ENCODE measurements at places on chromosomes 2 and 18.

- DNase-seq: no peak
Observed at GRCh38 chr2:229931241-229931640, 8.9 kb downstream of the FBXO36 start.

DNA sequence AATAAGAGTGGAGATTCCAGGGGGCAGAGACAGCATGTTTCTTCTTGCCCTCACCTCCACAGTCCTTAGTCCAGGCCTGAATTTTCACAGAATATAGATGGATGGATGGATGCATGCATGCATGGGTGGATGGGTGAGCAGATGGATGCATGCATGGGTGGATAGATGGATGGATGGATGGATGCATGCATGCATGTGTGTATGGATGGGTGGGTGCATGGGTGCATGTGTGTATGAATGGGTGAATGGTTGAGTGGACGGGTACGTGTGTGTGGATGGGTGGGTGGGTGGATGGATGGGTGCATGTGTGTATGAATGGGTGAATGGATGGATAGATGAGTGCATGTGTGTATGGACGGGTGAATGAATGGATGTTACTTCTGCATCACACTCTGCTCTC, 153.3 kb downstream of the CELF4 start:
- DNase-seq: no peak

GRCh38 chr18:25464227-25464626, 112.3 kb upstream of the ZNF521 start:
- DNase-seq: no peak

GRCh38 chr2:231991664-231992063, 30.2 kb downstream of the DIS3L2 start:
- DNase-seq: no peak

DNA sequence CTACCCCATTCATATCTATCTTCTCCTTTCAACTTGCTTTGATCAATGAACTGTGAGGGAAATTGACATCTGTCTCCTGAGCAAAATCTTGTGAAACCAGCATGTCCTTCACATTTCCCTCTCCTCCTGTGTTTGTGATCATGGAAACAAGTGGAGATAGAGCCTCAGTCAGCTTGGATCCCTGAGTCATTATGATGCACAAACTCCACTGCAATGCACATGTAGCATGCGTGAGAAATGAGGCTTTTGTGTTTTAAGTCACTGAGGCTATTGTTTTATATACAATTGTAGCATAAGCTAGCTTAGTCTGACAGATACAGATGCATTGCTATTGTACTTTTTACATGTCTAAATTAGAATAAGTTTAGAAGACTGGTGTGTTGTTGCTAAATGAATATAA, 85.2 kb upstream of the HNMT start:
- no peak for DNase-seq

GRCh38 chr2:40458271-40458794, 6.4 kb upstream of the SLC8A1 start:
- no peak for DNase-seq

- no peak for DNase-seq
Observed at GRCh38 chr2:224191465-224191864, 152.4 kb upstream of the SERPINE2 start.

GRCh38 chr2:172623249-172623965, 67.5 kb downstream of the PDK1 start:
- DNase-seq: no peak

DNA sequence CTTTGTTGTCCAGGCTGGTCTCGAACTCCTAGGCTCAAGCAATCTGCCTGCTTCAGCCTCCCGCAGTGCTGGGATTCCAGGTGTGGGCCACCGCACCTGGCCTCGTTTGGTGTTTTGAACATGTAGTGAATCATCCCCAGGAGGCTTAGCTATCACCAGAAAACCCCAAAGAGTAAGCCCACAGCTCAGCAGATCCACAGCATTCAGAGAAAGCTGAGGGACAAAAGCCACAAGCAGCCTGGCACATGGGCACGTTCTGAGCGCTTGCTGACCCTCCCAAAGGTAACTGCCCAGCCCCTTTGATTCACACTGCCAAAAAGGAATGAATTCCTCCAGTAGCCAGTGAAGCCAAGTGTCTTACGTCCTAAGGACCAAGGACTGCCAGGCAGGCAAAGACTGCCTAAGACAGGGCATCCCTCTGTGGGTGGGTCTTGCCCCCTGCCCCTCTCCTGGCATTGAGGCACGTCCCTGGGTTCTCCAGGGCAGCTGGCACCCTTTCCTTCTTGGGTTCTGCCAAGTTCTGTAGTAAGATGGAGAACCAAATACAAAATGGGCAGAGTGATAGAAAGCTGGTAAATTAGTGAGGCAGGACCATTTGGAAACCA, 31.7 kb downstream of the MBP start:
- no peak for DNase-seq
